ENCODE measurements at places on chromosomes 6 and 20.

DNA sequence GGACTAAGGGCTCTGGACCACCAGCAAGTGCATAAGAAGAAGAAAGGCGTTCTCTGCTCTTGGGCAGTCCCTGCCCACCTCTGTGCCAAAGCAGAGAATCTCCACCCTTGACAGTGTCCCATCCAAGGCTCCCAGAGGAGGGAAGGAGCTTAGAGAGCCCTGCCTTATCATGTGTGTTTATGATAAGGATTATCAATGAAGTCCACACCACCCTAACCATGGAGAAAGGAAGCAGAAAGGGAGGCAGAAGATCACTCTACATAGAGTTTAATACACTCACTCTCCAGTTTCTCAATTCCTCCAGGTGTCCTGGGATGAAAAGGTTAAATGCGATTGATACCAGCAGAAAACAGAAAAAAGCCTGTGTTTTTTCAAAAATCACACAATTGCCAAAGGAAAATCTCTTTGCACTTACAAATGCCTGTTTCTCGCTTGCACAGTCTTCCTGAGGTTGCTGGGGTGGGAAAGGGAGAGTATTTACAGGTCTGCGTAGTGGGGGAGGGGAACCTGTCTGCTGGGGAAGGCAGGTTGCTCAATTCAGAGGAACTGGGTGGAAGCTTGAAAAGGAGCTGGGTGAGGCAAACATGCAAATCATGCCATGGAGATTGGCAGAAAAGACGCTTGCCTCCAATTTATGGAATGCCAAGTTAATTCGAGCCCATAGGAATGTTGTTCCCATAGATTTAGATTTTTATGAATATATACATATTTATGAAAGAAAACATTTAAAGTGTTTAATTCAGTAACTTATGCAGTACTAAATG lies 104.0 kb downstream of the EYA2 start:
- DNase-seq = no peak

GRCh38 chr6:39361657-39362486 lies 39.4 kb upstream of the KCNK16 start:
- no peak for DNase-seq

DNA sequence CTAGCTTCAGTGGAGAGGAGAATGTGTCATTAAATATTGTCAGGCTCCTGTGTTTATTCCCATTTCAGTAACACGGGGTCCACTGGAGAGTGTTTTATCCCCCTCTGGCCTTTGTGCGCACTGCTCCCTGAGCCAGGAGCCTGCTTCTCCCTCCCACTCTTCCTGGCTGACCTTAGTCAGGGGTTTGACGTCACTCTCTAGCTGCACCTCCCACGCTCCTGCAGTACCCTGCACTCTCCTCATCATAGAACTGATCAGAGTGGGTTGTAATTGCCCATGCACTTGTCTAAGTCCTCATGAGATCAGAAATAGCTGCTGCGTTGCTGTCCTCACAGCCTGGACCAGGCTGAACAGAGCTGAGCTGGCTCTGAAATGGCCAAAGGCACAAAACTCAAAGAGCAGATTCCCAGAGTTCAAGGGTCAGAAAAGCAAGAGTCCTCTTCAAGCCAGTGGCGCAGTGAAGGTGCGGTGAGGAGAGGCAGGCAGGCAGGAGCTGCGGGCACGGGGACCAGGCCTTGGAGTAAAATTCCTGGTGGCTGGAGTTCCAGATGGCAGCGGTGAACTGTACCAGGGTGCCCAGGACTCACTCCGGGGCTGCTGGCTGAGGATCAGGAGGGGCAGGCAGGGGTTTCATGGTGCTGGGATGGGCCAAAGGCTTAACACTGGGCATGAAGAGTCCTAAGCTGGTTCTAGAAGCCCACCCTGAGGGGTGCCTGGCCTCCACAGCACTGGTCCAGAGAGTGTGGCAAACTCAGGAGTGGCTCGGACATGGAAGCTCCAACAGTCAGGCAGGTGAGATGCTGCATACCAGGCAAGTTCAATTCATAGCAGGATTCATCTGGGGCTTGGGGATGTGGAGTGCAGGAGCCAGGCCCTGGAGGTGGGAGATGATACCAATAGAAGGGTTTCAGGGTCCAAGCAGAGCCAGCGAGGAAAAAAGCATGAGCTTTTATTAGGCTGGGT lies 170.9 kb downstream of the SCP2D1 start:
- DNase-seq = no peak

- no peak for DNase-seq
Measured at GRCh38 chr6:99808992-99809391, 185.0 kb downstream of the MCHR2 start.

DNA sequence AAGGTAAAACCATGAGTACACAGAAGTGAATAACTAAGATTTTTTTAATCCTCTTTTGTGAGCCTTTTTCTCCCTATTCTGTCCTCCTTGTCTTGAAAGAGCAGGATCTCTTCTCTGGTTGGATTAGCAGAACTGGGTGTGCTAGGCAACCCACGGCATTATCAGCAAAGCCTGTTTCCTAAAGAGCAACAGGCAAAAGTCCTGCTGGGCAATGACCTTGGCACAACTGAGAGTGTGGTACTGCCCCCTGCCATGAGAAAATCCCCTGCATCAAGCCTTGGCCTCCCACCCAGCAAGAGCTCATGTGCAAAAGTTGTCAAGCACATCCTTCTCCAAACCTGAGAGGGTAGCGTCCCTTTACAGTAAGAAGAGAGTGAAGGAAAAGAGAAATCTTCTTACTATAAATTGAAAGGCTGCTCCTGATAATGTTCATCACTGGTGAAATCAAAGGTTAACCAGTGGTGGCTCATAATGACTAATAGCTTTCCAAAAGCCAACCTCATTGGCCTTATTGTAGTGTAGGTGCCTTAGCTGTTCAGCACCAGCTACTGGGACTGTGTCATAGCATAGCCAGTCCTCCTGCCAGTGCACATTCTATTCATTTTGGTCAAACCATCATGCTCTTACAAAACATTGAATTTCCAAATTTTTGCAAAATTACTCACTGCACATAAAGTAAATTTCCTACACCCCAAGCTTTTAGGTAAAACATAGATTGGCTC lies 17.1 kb downstream of the KIF6 start:
- no peak for DNase-seq

DNA sequence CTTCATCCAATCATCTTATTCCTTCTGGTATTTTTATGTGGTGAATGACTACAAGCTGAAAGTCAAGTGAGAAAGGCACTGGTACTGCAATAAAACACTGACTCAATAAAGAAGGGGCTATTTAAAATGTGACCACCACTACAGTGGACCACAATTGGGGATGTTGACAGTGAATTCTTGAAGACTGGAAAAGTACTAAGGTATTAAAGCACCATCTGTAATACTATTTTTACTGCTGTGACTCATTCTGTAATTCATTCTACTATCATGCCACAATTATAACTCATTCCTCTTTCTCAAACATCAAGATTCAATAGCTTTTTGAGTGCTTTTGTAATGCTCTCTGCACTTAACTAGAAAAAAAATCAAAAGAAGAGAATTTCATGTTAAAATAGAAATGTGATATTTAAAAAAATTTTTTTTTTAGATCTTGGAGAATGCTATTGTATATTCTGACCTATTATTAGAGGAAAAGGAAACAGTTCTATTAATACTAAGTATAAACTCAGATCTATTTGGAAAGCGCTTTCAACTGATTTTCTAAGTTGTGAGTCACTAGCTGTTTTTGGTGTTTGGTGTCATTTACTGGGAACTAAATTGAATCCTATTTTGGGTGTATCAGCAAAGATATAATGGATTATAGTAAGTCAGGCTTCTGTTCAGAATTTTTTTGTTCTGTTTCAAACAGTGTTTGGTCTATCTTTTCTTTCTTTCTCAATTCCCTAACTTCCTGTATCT lies 104.7 kb upstream of the TMEM170B start:
- no peak for DNase-seq

GRCh38 chr6:139161817-139162284 lies 27.0 kb downstream of the HECA start:
- DNase-seq = no peak

- DNase-seq = no peak
Measured at GRCh38 chr6:135213616-135214015, 32.5 kb downstream of the MYB start.

DNA sequence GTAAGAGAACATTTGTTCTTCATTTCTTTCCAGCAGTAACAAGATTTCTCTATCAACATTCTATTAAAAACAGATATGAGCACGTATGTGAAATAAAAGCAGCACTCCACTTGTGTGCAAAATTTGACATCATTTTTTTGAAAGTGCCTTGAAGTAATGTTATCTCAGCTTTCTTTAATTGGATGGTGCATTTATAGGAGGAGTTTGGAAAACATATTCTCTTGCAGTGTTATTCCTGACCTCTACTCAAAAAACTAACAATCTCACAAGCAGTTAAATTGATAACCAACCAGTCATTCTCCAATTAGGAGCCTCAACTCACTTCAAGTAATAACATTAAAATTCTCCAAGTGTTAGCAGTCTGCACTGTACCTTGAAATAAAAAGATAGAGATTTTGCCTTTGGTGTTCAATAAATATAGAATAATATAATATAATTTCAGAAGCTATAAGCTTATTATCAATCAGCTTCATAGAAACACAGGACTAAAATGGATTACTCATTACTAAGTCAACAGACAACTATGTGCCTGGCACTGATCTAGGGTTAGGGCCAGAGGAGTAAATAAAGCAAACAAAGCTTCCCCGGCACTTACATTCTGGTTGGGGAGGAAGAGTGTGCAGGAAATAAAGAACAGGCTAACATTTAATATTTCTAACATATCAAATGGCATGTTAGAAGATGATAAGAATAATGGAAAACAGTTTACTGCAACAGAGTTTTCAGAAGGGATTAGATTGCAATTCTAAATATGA lies 149.0 kb upstream of the SGK1 start:
- no peak for DNase-seq

GRCh38 chr6:160042788-160043301 lies 74.0 kb downstream of the IGF2R start:
- no peak for DNase-seq

GRCh38 chr6:12800120-12800519 lies 83.6 kb downstream of the PHACTR1 start:
- DNase-seq = no peak

DNA sequence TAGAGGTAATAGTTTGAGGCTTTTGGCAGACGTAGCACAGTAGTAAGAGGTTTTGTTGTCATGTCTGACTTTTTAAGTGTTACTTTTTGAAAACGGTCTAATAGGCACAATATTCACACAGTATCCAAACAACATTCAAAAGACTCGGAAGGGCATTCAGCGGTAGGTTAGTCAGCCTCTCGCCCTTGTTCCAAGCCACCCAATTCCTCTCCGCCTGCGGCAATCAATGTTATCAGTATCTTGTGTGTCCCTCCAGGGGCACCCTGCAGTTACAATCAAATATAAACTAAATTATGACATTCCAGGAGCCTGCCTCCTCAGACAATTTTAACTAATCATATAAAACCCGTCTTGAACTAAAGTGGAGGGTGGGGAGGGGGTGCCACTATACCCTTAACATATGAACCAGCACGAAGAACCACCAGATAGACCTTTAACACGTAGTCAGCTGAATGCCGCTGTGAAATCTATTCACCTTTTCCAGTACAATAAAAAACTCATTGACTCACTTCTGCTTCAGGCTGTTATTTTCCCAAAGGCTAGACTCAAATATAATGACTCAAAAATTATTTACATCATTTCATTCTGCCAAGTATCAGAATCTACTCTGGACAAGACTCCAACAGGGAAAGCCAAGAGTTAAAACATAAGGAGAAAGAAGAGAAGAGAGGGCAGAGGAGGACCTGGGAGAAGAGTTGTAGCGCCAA lies 1.6 kb downstream of the TENT5A start:
- no peak for DNase-seq

- DNase-seq = no peak
Measured at GRCh38 chr6:164396071-164397047, 913.0 kb downstream of the C6orf118 start.
